ENCODE measurements at places on chromosomes 11 and 22.

- DNase-seq = no peak
Observed at GRCh38 chr11:96306933-96307775, 35.8 kb downstream of the MAML2 start.

- no peak for DNase-seq
Observed at GRCh38 chr11:108826136-108826535, 161.3 kb downstream of the DDX10 start.

GRCh38 chr22:48700566-48701295 lies 1126.9 kb downstream of the BRD1 start:
- no peak for DNase-seq

DNA sequence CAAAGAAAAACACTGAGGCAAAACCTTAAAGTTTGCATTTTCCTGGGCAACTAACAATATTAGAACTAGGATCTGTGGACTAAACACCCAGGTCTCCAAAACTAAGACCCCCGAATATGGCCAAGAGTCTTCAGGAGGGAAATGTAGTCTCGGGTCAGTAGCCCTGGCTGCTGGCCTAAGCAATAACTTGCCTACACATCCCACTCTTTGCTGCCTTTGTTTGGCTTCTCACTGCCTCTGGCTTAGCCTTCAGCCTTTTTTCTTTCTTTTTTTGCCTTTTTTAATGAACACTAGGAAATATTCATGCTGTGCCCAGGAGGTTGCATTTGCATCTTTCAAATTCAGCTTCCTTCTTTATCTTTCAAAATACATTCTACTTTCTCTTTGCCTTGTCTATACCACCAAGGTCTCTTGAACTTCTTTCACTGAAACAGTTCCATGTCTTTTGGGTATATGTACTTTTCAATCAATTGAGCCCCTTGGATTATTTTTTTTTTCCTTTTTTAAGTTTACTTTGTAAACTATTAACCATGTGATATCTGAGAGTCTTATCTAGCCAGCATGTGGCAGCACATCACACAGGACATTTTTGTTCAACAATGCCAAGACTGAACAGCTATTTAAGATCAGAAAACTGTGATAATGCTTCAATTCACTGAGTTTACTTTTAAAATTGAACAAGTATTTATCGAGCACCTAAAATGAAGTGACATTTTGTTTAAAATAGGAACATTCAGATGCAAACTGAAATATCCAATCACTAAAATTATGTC lies 165.0 kb upstream of the TRPC6 start:
- DNase-seq = no peak

DNA sequence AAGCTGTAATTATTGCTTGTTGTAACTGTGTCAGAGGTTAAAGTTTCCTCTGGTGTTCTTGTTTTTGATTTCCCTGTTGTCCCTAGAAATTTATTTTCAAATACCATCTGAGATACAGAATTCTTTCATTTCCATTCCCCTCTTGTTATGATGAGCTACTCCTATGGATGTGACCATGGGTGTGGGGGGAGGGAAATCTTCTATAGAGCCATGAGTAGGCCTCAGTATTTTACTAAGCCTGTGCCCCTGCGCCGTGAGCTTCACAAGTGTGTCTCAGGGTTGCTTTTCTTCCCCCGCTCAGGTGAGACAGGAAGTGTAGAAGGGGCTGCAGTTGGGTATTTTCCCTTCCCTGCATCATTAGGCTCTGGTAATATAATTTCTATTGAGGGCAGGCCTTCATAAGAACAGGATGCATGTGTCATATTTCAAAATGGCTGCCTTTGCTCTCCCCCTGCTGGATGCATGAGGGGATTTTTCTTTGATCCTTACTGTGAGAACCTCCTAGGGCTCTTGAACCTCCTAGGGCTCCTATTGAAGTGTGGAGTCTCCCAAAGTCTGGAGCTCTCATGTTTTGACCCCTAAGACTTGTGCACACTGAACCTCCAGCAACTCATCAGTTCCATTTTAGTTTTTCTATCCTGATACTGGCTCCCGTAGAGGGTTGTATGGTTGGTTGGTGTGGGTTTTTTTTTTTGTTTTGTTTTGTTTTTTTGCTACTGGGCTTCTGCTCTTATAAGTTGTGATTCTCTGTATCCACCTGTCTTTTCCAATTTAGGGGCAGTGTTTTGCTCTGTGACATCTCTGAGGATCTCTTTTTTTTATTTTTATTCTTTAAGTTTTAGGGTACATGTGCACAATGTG lies 658.2 kb downstream of the NTM start:
- no peak for DNase-seq

DNA sequence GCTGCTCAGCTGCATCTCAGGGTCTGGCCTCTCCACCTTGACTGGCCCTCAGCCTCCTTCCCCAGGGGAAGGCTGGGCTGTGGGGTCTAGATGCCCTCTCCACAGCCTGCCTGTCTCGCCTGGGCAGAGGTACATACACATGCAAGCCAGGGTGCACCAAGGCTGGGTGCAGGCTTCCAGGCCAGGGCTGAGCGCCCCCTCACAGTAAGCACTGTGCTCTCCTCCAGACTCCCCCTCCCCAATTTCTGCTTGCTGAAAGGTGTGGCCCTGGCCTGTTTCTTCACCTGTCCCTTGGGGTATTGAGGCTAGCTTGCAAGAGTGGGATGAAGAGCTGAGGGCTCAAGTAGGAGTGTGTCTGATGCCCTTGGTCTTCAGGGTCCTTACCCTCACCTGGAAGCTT lies 22.5 kb downstream of the RELT start:
- no peak for DNase-seq

- DNase-seq = no peak
Observed at GRCh38 chr22:28030473-28030872, 111.4 kb upstream of the PITPNB start.

- no peak for DNase-seq
Observed at GRCh38 chr22:39238966-39239505, 5.7 kb downstream of the PDGFB start.

DNA sequence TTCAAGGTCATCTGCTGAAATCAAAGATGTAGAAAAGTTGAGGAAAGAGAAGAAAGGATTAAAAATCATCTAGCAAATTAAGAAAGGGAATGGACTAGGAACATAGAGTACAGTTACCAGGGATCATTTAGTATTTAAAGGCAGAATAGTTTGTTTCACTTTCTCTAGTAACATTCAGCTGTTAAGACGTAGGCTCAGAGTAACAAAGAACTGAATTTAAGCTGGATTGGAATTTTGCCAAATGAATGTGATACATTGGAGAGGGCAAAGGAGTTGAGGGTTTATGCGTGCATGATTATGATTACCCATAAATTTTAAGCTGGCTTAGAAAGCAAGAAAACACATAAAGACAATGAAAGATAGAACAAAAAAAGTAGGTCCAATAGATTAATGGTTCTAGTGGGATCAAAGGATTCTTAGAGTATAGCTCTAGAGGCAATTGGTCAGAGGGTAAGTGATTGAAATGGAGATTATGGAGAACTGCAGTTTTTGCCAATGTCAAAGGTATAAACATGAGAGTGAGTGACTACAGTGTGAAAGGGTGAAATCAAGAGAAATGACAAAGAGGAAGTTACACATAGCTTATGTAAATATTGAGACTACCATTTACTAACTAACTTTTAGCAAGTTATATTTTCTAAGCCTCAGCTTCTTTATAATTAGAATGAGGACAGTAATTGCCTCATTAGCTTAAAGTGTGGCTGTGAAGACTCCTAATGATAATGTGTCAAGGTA lies 190.0 kb downstream of the GRIA4 start:
- no peak for DNase-seq

DNA sequence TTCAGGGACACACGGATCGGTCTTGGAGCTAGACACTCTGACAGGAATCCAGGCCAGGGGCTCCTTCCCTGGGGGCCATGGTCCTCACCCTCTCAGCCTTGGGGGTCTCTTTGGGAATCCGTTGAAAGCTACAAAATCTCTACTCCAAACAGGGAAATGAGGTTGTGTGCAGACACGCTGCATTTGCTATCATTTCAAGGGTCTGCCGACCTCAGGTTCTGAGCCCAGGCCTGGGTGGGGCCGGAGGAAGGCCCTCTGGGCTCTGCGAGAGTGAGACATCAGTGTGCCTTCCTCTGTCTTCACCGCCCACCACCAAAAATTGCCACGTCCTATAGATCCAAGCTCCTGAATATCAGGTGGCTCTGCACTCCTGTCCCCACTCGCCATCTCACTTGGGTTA lies 74.4 kb upstream of the FGF3 start:
- no peak for DNase-seq

GRCh38 chr11:59097113-59097708 lies 9.8 kb upstream of the FAM111B start:
- DNase-seq = no peak

DNA sequence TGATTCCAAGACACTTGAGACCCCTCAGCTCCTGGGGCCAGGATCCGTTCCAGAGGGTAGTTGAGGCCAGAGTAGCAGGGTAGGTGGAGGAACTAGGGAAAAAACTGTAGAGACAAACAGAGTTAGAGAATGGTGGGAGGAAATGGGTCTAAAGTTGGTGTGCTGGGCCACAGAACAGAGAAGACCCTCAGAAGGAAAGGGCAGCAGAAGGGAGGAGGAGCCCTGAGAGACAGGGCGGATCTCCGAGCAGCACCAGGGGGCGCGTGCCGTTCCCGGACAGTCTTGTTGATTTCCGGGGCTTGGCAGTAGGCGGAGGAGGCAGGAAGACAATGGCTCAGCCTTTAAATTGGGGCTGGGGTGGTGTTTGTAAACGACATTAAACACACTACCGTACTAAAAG lies 2.4 kb upstream of the CECR2 start:
- no peak for DNase-seq

DNA sequence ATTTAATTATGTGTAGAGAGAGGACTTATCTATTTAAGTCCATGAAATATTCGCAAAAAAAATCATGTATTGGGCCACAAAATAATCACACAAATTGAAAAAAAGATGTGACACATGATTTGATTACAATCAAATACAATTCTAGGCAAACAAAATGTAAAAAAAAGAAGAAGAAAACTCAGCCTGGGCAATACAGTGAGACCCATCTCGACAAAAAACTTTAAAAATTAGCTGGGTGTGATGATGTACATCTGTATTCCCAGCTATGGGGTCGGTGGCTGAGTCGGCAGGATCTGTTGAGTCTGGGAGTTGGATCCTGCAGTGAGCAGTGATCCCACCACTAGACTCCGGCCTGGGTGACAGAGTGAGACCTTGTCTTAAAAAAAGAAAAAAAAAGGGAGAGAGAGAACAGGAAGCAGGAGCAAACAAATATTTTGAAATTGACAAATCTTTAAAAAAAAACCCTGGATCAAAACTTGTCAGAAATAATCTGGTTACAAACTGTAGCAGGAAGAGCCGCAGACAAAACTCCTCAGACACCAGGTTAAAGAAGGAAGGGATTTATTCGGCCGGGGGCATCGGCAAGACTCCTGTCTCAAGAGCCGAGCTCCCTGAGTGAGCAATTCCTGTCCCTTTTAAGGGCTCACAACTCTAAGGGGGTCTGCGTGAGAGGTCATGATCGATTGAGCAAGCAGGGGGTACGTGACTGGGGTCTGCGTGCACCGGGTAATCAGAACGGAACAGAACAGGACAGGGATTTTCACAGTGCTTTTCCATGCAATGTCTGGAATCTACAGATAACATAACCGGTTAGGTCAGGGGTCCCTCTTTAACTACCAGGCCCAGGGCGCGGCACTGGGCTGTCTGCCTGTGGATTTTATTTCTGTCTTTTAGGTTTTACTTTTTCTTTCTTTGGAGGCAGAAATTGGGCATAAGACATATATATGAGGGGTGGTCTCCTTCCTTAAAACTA lies 3.3 kb upstream of the TYMP start:
- no peak for DNase-seq

DNA sequence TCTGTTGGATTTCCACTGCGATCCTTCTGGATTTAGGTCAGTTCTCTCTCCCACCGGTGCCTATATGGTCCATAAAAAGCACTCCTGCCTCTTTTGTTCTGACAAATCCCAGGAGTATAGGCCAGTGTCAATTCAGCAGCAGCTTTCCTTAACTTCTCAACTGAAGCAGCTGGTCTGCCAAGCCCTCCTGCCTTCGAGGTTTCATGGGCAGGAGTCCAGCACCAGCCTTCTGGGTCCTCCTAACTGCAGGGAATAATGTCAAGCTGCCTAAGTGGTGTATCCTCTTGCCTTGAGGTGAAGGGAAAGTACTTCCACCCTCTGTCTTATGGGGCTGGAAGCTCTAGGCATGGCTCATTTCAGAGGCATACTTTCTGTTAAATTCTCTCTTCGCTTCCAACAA lies 149.4 kb upstream of the NCAM1 start:
- no peak for DNase-seq

GRCh38 chr22:37310075-37310606 lies 27.8 kb downstream of the CYTH4 start:
- DNase-seq = no peak

GRCh38 chr11:128301756-128302155 lies 285.6 kb downstream of the ETS1 start:
- DNase-seq = no peak

DNA sequence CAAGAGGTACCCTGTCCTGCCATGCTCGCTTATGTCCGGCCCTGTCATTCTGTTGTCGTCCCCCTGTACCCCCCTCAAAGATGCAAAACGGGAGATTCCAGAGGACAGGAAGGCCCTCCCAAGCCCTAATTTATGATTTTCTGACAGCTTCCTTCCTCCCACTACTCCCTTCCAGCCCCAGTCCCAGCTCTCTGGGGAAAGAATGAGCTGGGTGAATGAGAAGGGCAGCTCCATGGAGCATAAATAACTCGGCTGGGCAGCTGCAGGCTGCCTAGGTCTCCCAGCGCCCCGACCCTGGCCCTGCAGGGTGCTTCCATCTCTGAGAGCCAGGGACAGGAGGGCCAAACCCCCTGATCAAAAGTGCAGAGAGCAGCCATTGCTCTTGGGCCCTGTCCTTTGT lies 3.9 kb upstream of the EMID1 start:
- no peak for DNase-seq

- DNase-seq = peak; percentile 62
Observed at GRCh38 chr22:17348464-17349103, 20.7 kb upstream of the CECR2 start.

DNA sequence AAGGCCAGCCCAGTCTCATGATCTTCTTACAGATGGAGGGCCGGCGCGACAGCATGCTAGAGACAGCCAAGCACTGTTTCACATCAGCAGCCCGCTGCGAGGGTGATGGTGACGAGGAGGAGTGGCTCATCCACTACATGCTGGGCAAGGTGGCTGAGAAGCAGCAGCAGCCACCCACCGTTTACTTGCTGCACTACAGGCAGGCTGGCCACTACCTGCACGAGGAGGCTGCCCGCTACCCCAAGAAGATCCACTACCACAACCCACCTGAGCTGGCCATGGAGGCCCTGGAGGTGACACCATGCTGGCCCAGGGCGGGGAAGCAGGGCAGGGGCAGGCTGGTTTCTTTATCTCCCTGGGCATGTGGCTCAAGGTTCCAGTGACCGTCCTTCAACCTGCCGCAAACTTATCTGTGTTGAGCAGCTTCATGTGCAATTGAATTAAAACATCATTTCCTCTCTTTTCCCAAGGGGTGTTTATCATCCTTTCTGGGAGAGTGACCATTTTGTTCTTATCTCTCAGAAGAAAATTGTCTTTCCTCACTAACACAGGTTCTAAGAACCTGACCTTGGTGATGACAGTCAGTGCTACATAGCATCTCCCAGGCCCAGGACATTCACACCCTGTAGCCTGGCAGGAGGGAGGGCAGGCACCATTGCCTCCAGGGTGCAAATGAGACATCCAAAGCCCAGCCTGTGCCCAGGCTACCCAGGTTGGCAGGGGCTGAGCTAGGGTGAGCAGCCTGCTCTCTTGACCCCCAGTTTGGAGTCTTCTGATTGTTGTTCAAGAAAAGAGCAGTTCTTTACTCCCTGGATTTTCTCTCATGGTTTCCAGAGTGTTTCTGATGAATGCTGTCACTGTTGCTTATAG lies 80.7 kb downstream of the CABIN1 start:
- no peak for DNase-seq
